GM23338 (cell line): ENCODE measurements at places on chromosomes 7 and 10.

- DNase-seq = peak; percentile 70
Observed at GRCh38 chr7:5348134-5349004, 65.6 kb downstream of the SLC29A4 start.

GRCh38 chr7:25642849-25643248, 414.6 kb upstream of the NPVF start:
- no peak for DNase-seq

- DNase-seq = peak; percentile 92
Observed at GRCh38 chr10:100997360-100998182, 2.0 kb upstream of the LZTS2 start.

DNA sequence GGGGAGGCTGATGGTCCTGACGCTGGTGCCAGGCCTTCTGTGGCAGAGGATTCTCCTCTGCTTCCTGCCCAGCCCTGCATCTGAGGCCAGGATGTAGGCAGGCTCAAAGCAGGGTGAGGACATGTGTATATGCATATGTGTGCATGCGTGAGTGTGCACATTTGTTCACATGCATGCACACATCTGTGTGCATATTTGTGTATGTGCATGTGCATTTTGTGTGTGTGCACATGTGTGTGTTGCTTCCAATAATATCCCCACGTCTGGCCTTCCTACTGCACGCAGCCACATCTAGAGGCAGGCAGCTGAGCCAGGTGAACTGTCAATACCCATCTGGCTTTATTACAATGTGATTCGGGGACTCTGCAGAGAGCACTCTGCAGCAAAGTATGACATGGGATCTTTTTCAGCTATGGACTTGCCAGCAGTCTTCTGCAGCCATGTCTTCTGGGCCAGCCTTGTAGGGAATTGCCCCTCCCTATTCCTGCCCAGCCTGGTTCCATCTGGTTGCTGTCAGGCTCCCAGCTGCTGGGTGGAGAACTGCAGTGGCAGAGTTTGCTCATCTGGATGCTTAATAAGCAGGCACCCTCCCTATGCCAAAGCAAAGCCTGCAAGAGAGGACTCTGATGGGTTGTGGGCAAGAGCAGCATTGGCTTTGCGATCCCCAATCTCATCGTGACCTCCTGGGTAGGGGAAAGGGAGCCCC, 140.7 kb downstream of the PFKFB3 start:
- no peak for DNase-seq

DNA sequence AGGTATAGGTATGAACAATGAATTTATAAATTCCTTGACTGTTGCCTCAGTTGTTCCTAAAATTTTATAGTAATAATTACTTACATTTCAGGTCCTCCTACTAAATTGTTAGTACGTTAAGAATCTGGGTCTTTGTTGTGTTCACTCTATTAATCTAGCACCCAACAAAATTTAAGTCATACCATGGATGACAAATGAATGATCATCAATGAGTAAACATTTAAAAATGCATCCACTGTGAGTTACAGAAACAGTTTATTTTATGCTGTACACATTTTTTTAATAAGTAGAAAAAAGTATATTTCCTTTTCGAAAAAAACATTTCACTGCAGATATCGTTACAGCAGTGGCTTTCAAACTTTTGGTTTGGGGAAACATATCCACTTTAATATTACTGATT, 265.2 kb downstream of the PCLO start:
- DNase-seq = no peak

DNA sequence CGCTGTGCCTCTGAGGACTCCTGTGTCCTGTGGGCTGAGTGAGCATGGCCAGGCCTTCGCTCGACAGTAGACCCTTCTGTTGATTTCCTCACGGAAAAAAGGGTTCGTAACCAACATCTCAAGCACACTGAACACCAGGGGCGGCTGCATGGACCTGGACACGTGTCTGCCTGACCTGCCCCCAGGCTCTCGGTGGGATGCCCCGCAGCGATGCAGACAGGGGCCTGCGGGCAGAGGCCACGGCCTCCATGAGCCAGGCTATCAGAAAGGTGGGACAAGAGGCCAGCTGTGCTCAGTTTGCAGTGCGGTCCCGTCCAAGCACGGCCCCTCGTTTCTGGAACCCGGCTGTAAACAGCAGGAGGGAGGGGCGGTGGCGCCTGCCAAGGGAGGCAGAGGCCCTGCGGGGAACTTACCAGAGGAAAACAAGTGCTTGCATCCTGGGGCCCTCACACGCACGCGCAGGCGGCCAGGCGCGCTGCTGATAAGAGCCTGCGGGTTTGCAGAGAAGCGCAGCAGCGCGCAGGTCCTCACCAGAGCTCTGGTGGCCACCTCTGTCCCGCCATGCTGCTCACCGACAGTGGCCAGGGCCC, 10.6 kb downstream of the GPR146 start:
- no peak for DNase-seq

DNA sequence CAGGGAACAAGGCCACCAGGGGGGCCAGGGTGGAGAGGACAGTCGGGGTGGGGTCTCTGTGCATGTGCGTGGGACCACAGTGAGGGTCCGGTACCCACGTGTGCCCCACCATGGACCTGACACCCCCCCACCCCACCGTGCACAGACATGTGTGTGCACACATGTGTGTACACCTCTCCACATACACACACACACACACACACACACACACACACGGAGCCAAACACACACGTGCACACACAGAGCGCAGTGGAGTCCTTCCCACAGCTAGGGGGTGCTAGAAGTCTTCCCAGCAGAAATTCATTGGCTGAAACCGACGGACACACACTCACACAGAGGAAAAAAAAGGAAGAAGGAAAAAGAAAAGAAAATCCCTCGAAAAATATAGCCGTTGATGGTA, 42.8 kb upstream of the GNA12 start:
- DNase-seq = peak; percentile 91

- DNase-seq = peak; percentile 73
Observed at GRCh38 chr10:26780793-26781601, 79.8 kb downstream of the ABI1 start.

GRCh38 chr7:52501696-52502095, 533.7 kb upstream of the POM121L12 start:
- DNase-seq = no peak

DNA sequence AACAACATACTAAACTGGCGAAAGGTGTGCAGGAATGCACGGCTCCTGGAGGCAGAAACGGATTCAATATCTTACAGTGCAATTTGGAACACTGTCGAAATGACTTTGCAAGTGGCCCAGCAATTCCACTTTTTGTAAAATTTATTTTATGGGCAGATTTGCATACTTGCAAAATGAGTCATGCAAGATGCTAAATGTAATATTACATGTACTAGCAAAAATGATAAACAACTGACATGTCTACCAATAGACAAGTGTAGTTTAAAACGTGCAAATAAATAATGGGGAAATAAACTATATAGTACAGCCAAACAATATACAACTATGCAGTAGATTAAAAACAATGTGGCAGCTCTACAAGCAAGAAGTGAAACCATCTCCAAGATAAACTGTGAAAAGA, 97.7 kb downstream of the ARHGAP12 start:
- DNase-seq = no peak

GRCh38 chr7:132049462-132050304, 493.3 kb upstream of the PODXL start:
- peak; percentile 78 for DNase-seq

DNA sequence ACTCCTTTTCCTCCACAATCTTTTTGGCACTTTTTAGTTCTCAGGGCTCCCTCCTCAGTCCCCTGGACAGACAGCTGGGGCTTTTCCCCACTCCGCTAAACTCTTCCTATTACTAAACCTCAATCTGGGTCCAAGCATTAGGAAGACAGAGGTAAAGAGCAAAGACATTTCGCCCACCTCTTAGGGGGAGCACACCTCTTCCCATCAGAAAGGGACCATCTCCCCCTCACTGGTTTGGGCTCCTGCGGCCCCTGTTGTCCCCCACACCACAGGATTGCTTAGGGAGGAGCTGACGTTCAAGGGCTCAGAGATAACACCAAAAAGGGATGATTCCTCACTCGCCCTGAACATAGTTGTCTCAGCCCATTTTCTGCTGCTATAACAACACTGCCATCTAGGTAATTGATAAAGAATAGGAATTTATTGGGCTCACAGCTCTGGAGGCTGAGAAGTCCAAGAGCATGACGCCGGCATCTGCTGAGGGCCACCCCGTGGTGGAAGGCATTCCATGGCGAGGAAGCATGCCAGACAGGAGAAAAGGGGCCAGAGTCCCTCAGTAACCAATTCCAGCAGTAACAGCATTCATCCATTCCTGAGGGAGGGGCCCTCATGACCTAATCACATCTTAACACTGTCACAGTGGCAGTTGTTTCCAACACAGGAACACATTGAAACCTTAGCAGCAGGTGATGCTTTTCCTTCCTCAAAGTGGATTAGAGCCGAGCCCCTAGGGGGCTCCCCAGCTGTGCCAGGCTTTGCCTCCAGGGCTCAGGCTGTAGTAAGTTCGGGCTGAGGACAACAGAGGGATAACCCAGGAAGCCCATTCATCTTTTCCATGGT, 209.6 kb downstream of the EBF3 start:
- no peak for DNase-seq

DNA sequence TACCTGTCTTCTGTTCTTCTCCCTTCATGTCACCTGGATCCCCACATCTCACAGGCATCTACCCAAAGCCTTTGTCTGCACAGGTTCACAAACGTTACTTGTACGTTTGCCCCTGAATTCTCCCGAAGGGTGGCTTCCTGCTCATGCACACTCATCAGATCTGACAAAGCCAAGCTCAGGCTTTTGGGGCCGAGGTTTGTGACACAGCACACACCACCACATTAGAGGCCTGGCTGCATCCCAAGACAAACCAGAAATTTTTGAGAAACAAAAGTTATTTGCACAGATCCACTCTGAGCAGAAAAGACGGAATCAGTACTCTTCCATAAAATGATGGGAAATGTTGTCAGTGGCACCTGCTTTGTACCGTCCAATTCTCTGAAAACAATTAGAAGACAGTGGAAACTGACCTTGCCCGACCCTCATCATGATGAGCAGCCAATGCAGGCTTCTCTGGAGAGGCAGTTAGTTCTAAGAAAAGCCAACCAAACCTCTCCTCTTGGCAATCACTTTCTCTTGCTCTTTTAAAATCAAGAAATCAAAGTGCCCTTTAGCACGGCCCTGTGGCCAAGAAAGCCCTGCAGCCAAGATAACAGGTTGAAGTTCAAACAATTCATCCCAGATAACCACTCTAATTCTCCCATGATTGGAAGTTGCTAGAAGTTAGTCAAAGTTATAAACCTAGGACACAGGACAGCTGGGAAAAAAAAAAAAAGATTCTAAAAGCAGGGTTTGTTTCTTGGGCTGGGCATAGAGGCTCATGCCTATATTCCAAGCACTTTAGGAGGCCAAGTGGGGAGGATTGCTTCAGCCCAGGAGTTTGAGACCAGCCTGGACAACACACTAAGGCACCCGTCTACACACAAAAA, 13.6 kb upstream of the SVIL start:
- no peak for DNase-seq

DNA sequence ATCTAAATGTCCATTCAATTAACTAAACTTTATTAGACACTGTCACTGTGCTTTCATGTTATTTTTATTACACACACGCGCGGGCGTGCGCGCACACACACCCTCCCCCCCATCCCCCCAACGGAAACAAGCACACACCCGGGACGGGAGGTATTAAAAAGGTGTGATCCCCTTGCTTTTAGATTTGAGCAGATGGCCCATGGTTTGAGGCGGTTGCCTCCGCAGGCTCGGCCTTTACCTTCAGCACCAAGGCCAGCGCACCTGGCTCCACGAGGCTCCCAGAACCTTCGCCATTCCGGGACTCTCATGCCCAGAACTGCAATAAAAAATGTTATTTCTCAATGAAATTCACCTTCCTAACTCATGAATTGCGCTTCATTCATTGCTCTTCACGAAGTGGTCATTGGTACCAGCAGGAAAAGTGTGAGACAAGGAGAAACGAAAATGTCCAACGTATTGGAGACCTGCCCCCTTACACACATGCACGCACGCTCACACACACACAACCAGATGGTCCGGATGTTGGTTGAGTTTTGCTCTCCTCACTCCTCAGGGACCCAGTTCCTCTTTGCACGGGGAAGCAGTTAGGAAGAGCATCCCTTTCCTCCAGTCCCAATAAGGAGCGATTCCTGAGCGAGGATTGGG, 20.8 kb upstream of the PTF1A start:
- DNase-seq = peak; percentile 85

- no peak for DNase-seq
Observed at GRCh38 chr10:111273235-111273634, 196.4 kb downstream of the ADRA2A start.

GRCh38 chr7:38120076-38120475, 58.0 kb upstream of the STARD3NL start:
- DNase-seq = no peak

DNA sequence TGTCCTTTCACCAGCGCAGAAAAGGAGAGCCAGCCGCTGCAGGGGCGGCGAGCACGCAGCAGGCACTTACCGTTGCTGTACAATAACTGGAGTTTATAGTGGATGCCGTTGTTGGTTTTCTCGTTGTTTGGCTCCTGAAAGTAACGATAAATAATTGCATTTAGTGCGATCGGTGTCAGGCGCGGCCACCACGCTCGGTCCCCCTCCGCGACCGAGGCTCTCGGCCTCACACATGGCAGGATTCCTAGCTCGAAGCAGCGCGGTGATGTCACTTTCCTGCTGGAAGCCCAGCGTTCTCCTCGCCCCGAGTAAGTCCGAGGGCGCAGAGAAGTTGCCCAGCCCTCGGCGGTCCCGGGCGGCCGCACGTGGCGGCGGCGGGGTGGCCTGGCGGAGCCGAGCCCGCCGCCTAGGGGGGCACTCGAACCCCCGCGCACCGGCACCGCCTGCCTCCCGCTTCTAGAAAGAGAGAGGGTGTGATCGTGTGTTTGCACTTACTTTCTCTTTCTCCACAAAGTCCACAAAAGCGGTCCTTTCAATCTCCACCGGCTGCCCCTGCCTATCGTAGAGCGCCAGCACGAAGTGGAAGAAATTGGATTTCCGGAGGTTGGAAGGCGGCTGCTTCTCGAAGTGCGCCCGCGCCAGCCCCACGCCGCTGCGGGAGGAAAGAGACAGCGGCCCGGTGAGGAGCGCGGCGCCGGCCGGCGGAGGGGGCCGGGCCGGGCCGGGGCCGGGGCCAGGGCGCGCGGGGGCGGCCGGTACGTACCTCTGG, 1.0 kb downstream of the EBF3 start:
- DNase-seq = peak; percentile 71

DNA sequence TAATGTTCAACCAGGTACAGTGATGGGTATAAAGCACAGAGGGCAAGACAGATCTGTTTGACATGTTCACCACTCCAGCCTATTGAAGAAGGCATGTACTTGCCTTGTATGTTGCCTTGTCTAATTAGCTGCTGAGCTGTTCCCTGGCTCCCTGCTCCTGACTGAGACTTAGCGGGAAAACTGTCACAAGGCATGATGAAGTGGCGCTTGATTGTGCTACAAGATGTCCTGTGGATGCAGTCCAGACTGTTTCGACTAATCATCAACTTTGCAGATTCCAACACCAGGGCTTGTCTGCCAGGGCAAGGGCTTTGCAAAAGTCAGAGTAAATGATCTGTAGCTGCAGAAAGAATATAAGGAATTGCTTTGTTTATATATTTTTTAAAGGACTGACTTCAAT, 136.2 kb upstream of the NRBF2 start:
- no peak for DNase-seq

GRCh38 chr7:44980393-44981034, 1.7 kb upstream of the MYO1G start:
- no peak for DNase-seq

GRCh38 chr10:74923556-74923955, 97.2 kb downstream of the KAT6B start:
- peak; percentile 32 for DNase-seq

GRCh38 chr10:84825330-84825729, 496.9 kb downstream of the CCSER2 start:
- DNase-seq = no peak
